Hematopoietic multipotent progenitor cell (in vitro differentiated cells): ENCODE measurements at places on chromosomes 6 and 20. TPM values are rescaled to one million over a fixed set of nuclear protein-coding genes. Genes with fewer than 3 reads are reported as not detected.

HLA-DPB1 gene
- total RNA-seq = 396 TPM

RIPPLY2 gene
- total RNA-seq = not detected

SAMD3 gene
- total RNA-seq = 0.54 TPM

OVOL2 gene
- not detected for total RNA-seq

CD24 gene
- 3.5 TPM for total RNA-seq

- no peak for DNase-seq
Measured at GRCh38 chr6:52497652-52498408, 77.7 kb downstream of the EFHC1 start.

DNA sequence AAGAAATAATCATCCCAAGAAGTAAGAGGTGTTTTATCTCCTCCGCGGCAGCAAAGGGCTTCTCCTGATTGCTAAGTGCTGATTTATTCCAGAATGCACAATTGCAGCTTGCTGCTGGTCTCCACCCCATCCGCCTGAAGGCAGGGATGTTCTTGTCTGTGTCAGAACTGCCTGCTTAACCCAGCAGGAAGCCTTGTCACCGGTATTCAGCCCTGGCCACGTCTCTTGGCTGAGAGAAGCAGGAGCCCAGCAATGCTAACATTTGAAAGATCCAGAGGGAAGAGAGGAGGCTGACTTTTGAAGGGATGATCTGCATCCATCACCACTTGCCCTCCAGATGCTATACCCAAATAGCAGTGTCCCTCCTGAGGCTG, 4.2 kb downstream of the SCML4 start:
- DNase-seq = no peak
